ENCODE measurements at places on chromosomes 1 and 21.

GRCh38 chr21:28580585-28580984, 412.1 kb downstream of the LTN1 start:
- no peak for DNase-seq

DNA sequence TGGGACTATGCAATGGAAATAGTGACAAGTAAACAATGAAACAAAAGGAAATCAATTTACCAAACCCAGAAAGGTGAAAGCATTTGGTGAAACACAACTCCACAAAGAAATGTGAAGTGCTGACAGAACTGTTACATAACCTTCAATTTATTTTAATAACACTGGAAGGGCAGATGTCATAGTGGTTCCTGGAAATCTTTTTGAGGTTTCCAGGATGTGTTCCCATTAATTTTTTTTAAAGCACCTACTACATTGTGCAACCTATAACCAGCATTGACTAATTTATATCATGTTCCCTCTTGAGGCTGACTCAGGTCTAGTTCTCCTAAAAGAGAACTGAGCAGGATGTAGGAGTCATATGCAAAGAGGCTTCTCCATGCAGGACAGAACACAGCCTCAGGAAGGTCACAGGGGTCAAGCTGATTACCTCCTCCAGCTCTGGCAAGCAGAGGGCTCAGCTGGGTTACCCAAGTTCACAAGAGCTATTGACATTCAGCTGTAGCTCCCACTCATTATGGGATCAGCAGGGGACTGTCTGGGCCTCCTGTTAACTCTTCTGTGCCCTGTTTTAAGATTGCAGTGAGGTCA, 157.1 kb upstream of the NRIP1 start:
- no peak for DNase-seq

DNA sequence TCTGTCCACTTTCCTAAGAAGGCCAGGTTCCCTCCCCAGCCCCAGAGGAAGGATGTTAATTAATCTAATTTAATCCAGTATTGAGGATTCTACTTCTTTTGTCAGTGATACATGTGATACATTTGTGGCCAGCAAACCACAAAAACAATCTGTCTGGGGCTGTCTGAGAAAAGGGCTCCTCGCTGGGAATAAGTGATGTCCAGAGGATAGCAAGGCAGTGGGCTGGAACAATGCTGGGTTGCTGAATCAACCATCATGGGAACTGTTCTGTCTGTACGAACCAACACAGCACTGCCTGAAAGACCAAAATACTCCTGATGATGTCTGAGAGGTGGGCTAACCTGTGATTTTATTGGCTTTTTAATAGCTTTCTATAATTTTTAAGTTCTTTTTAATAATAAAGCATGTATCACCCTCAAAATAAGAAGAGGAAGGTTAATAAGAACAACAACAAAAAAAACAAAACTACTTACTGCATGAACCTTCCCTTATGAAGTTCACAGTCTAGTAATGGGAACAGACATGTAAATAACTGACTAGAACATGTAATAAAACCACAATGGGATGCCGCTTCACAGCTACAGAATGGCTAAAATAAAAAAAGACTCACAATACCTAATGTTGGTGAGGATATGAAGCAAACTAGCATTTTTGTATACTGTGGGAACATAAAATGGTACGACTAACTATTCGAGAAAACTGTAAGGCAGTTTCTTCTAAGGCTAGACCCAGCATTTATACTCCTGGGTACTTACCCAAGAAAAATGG, 11.4 kb upstream of the ADAR start:
- no peak for DNase-seq

DNA sequence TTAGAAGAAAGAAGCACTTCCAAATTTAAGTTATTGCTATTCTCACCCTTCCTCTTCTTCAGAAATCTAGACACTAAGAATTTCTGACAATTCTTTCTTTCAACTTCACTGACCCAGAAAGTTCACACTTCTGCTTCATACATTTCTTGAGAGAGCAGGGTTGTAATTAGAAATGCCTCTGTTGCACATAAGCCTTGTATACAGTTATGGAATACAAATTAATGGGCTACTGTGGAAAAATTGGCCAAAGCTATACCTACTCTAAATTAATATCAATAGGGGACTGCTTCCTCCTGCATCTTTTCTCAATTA, 1.5 kb downstream of the TNFSF18 start:
- no peak for DNase-seq
